Stimulated activated CD8-positive, alpha-beta memory T cell treated with anti-CD3 and anti-CD28 coated beads, Interleukin-15, amount 100 ng/mL, for 48 hours (primary cell): ENCODE measurements at places on chromosomes 2 and 18.

DNA sequence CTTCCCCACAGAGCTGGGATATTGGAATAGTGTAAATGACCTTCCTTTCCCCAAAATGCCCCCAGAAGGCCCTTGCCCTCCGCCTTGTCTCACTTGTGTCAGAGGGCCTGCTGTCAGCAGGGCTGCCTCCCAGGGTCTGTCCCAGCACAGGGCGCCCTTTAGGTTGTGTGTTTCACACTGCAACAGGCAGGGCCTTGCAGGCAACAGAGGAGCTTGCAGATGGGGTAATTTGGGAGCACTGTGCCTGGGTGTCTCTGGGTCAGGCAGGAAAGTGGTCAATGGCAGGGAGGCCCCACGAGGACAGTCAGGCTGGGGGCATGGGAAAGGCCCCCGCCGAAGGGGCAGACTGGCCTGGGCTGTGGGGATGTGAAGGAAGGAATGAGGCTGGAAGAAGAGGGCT lies 130.7 kb downstream of the ASB1 start:
- DNase-seq = no peak

DNA sequence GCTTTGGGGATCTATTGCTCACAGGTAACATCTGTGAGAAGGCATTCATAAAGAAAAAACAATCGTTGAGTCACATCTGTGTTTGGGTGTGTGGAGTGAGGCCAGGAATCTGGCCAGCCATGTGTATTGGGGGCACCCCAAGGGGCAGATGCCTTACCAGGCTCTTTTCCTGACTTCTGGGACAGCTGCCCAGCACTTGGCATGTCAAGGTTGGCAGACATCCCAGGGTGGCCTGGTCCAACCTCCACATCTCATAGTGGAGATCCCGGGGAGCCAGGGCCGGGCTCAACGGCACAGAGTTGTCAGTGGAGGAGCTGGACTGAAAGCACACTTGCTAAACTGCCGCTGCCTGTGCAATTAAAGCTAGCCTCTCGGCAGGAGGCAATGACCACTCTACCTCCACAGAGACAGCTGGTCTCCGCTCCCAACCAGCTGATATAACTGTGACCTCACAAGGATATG lies 75.3 kb upstream of the MGAT4A start:
- DNase-seq = no peak

DNA sequence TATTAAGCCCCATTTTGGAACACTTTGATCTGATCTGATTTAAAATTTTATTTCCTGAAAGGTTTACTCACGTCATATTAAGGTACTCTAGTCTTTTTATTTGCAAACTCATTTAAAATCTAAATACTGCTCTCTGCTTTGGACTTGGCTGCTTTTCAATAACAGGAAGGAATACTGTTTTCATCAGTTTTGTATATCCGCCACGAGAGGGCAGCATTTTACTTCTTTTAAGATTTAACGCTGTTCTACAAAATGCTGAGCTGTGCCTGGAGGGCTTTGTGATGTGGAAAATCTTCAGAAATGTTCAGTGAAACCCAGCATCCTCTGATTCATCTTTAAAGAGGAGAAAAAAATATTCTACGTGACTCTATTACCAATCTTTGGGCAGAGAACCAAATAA lies 37.5 kb upstream of the SLC38A11 start:
- no peak for DNase-seq

DNA sequence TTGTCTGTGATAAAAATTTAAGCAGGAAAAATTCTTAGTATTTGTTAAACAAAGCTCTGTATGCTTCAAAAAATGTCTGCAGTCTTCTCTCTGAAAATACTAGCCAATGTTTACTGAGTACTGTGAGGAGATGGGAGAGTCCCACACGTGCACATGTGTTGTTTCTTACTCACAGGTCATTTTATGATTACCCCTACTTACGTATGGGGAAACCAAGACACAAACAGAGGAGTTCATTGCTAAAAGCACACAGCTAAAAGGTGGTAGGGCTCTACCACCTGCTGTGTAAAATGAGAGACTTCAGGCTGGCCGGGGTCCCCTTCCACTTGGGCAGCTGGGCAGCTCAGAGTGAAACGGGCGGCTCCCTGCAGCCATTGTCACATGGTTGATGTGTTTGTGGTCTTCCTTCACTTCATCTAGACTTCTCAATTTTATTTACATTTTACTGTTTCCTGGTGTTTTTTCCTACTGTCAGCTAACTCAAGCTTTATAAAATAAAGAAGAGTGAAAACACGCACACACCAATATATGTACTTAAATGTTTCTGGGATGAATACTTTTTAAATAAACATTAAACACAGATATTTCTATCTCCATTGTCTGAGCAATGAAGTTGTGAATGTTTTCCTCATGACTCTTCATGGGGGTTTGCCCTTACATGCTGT lies 71.2 kb downstream of the MBP start:
- DNase-seq = no peak

GRCh38 chr18:74645679-74646078 lies 48.0 kb downstream of the ZNF407 start:
- no peak for DNase-seq

GRCh38 chr18:1075322-1075721 lies 170.7 kb downstream of the ADCYAP1 start:
- no peak for DNase-seq

DNA sequence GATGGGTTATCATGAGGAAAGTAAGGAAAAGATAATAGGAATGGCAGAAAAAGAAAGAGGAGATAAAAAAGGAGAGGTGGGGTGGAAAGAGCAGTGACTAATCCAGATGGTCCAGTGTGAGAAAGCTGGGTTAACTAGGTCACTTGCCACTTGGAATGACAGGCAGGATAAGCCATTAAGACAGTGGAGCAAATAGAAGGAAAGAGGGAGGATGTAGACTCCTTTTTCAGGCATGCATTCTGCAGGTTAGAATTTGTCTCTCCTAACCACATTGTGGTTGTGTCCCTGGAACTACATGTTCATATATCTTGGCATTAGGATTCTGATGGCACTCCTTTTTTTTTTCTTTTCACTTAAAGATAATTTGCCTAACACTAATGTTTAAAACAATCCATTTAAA lies 13.4 kb upstream of the NEMP2 start:
- DNase-seq = no peak

DNA sequence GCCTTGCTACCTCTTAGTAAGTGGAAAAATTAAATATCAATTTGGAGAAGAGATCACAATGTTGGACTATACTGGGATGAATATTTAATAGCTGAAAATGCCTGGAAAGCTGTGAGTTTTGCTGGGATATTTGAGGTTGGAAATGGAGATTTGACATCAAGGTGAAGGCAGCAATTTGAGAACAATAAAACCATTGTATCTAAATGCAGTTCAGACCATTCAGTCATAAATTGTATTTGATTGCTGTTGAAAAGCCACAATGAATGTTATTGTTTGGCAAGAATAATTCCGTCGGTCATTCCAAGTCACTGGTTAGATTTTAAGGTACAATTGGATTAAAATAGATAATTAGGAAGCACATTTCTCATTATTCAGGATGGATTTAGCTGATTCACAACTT lies 325.6 kb downstream of the HRH4 start:
- DNase-seq = no peak

- no peak for DNase-seq
Observed at GRCh38 chr2:88307817-88308216, 137.7 kb downstream of the THNSL2 start.

GRCh38 chr2:199307461-199307860 lies 150.3 kb downstream of the SATB2 start:
- no peak for DNase-seq

GRCh38 chr2:150806336-150806735 lies 318.9 kb upstream of the RND3 start:
- no peak for DNase-seq

- DNase-seq = no peak
Observed at GRCh38 chr2:45889053-45889452, 237.6 kb downstream of the PRKCE start.

DNA sequence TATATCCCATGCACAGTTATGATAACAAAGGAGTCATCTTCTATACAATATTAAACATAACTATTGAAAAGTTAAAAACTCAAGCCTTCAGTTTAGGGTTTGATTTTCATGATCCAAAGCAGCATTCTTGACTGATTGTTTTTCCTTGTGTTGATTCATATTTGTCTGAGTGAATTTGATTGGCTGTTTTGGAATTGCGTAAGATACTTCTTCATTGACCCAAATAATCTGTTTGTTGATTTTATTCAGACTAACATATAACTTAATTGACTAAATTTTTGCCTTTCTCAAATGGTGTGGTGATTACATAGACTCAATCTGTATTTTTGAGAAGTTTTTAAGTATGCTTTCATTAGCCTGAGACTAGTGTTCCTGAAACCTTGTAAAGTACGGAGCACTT lies 305.7 kb upstream of the TNP1 start:
- no peak for DNase-seq

DNA sequence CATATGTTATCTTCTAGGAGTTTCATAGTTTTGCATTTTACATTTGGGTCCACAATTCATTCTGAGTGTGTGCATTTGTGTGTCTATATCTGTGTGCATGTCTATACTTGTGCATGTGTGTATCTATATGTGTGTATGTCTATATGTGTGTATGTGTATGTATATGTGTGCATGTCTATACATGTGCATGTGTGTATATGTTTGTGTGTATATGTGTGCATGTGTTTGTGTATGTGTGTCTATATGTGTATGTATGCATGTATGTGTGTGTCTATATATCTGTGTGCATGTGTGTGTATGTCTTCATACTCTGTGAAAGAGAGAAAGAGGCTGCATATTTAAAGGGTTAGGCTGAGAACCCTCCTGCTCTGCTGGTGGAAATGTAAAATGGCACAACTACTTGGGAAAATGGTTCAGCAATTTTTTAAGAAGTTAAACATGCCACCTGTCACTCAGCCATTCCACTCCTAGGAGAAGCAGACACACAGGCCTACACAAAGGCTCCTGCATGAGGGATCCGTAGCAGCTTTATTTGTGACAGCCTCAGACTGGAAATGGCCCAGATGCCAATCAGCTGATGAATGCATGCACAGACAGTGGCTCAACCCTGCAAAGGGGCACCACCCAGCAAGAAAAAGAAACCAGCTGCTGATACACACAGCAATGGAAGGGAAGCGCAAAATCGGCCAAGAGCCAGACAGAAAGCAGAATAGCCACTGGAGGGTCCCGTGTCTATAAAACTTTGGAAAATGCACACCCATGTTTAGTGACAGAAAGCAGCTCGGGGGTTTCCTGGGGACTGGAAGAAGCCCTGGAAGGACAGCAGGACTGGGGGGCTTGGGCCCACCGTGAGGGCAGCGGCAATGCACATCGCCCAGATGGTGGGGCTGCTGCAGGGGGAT lies 146.8 kb downstream of the SEPTIN10 start:
- DNase-seq = no peak

DNA sequence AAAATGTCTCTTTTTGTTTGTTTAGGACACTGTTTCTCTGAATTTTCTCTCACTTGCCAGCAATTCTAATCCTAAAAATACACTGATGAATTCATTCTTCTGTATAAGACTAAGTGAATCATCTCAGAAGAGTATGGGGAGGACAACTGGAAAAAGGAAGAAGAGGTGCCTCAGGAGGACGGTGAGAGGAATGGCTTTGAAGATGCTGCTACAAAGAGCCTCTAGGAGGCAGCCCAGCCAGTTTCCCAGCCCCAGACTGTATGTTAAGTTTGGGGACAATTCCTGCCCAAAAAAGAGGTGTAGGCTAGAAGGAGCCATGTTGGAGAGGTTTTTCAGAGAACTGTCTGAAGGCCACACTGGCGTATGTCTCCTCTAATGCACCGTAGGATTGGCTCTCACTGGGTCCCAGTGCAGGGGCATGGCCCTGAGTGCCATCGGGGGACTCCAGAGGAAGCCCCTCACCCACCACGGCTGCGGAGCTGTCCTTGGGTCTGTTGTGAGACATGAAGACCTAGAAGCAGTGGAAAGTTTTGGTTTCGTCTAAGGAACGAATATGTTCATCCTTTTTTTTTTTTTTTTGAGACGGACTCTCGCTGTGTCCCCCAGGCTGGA lies 3.1 kb upstream of the SDC1 start:
- DNase-seq = no peak

- no peak for DNase-seq
Observed at GRCh38 chr2:46384457-46384815, 87.2 kb downstream of the EPAS1 start.

GRCh38 chr18:58032233-58032632 lies 11.8 kb upstream of the NEDD4L start:
- no peak for DNase-seq

DNA sequence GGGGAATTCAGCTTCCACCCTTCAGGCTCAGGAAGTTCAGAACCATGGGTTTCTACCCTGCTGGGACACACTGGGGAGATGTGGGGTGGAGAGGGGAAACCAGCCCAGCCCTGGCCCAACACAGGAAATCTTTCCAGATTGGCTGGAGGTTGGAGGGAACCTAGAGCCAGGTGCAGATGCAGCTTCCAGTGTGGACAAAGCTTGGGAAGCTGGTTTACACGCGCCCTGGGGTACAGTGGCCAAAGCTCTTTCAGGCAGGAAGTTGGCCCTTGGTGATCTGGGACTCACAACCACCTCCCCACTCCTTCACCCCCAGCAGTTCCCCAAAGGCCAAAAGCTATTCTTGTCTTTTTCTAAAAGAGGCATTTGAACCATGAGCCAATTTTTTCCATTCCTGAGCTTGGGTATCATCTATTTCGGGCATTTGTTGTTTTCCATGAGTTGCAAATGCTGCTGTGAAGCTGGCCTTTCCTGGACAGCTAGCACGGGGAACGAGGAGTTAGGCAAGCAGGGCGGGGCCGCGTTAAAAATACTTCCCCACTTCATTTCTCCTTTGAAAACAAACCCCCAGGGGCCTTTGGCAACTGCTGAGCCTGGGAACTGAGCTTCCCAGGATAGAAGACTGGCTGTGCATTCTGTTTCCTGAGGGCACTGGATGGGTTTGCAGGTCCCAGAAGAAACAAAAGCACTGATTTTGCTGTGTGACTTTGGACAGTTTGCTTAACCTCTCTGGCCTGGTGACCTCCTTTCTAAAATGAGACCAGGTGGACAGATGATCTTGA lies 3.1 kb upstream of the ARID5A start:
- DNase-seq = no peak

- no peak for DNase-seq
Observed at GRCh38 chr18:13244135-13244534, 25.6 kb downstream of the LDLRAD4 start.

- DNase-seq = no peak
Observed at GRCh38 chr2:209577376-209578357, 153.8 kb downstream of the MAP2 start.

- DNase-seq = no peak
Observed at GRCh38 chr2:21469564-21469963, 345.8 kb downstream of the TDRD15 start.

- DNase-seq = no peak
Observed at GRCh38 chr18:31040686-31041270, 1.8 kb downstream of the DSC3 start.

GRCh38 chr2:234293973-234294372 lies 202.9 kb downstream of the ARL4C start:
- no peak for DNase-seq

DNA sequence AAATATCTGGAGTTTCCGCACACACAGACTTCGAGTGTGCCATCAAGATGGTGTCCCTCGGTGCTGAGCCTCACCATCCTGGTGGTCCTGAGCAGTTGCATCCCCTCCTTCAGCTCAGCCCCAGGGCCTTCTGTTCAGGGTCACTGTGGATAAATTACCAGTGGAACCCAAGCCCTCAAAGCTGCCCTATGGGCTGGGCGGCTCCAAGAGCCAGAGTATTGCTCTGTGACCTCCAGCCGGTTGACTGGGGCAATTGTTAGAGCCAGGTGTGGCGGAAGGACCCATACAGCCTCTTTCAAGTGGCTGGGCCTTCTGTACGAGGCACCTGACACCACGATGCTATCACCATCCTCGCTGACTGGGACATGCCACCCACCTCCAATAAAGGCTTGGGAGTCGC lies 215.5 kb downstream of the GBX2 start:
- DNase-seq = no peak
